Renal cortex interstitium (tissue), 15 donors: ENCODE measurements at places on chromosomes 3 and 15.

DNA sequence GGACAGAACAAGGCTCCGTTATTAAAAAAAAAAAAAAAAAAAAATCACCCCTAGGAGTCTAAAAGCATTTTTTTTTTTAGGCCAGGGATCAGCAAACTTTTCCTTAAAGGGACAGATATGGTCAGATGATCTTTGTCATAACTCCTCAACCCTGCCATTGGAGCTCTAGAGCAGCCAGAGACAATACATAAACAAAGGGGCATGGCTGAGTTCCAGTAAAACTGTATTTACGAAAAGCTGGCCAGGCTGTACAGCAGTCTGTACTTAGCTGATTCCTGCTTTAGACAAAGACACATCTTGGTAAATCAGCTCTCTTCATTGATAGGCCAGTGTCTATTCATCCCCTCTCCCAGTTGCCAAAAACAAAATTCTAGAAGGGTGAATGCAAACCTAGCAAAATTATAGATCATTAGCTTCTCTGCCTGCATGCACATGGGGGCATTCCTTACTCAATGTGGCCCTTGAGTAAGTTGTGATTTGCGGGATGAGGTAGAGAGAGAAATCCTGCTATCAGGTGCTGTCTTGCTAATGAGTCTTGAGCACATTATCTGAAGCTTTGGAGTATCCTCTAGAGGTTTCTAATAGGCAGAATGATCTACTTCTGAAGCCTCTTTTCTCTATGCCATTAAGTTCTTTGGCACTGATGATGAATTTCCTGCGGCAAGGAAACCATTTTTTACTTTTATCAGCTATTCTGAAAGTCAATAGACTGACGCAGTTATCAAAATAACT is 35.2 kb downstream of the SENP8 start:
- no peak for DNase-seq

GRCh38 chr15:74499366-74499765 is 38.4 kb upstream of the UBL7 start:
- no peak for DNase-seq

DNA sequence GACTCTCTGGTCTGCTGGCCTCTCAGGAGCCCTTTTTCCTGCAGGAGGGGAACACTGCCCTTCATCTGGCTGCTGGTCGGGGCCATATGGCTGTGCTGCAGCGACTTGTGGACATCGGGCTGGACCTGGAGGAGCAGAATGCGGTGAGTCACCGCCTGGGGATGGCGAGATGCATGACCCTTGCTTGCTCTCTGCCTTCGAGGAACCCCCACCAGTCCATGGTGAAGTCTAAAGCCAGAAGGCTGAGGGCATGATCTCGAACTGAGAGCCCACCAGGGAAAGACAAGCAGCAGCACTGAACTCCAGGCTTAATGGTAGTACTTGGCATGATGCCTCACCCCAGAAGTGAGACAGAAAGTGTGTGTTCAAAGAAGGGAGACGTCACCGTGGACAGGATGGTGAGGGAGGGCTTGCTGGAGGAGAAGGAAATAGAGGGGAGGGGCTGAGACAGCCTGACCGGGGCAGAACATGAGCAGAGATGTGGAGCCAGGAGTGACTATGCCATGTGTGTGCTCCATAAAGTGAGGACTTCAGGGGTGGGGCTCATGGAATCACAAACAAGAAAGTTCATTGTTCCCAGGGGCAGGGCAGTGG is 19.2 kb downstream of the ANKDD1A start:
- DNase-seq = no peak

DNA sequence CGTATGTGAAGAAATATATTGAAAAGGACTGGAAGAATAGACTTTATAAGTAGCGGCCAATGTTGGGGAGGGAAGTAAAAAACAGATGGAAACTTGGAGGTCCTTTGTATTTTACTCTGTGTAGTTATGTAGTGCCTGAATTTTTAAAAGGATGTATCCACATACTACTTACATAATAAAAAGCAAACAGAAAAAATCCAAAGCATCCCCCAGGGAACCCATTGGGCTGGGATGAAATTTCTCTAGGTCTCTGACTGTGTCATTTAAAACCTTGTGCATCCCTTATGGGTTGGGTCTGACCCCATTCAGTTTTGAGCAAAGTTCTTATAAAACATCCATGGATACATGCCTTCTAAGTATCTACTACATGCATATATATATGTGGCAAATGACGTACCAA is 141.1 kb downstream of the NR1D2 start:
- DNase-seq = no peak

GRCh38 chr15:101539492-101539891 is 50.0 kb upstream of the PCSK6 start:
- DNase-seq = no peak

DNA sequence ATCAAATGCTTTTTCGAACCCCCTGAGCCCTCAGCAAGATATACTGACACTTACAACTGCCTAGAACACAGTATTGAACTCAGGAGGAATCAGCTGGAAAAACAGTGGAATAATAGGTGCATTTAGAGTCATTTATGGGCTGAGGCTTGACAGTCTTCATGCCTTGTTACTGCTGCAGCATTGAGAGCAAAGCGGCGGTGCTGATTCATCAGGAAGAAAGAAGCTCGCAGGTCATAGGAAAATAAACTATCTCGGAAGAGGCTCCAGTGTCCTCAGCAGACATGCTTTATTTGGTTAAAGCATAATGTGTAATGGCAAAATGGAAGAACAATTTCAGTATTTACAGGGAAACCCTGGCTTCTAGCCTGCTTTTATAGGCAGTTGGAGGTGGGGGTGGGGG is 30.1 kb upstream of the NEO1 start:
- DNase-seq = no peak

DNA sequence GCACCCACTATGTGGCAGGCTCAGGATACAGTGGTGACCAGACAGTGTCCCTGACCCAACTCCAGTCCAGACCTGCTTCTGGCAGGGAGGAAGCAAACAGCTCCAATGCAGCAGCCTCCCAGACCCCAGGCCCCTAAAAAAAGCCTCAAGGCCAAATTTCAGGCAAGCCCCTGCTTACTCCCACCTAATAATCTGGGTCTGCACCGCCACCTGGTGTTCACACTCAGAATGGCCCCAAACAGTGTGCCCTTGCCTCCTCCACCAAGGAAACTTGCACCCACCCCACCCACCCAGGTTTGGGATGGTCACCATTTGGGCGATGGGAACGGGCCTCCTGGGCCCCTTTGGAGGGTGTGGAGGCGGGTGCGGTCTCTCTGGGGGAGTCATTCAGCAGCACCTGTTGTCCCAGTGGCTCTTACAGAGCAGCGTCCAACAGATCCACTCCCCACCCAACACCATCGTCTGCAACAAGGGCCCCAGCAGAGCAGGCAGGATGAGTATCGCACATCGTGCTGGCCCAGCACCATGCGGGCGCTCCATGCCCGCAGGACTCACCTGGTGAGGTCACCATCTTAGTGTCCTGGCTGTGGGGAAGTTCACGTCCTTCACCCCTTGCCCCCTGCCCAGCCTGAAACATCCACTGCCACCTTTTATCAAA is 17.3 kb downstream of the C3orf18 start:
- DNase-seq = no peak

- no peak for DNase-seq
Measured at GRCh38 chr3:143814443-143814889, 33.8 kb downstream of the SLC9A9 start.
